Activated naive CD4-positive, alpha-beta T cell treated with anti-CD3 and anti-CD28 coated beads for 36 hours (primary cell): ENCODE measurements at places on chromosomes 12 and 14.

DNA sequence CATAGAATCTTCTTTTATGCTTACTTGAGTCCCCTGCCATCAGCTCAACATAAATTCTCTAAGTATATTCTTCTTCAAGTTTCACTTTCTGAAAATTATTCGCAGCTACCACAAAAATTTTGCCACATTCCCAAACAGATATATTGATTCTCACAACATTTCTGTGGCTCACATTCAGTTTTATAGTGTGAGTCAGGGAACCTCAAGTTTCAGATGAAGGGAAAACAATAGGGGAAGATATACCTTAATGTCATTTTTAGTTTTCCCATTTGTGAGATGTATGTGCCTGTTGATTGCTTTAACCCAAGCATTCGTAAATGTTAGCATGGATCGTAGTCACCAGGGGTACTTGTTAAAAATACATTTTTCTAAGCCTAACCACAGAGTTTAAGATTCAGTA is 465.8 kb downstream of the CCER1 start:
- DNase-seq: no peak

- no peak for DNase-seq
Measured at GRCh38 chr12:3116106-3116844, 39.1 kb downstream of the TSPAN9 start.

DNA sequence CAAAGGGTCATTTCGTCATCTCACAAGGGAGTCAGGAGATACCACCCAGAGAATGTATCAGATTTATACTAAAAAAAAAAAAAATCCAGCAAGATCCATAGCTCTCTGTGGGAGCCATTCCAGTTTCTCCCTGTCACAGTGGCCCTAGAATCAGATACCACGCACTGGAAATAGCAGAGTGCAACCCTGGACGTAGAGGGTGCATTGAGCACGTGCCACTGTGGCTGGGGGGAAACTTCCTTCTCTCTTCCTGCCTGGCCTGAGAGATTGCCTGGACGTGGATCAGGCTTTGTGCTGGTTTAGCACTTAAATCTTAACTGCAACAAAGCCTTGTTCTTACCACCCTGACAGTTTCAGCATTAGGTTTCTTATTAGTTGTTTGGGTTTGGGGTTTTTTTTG is 124.3 kb downstream of the FBXL14 start:
- no peak for DNase-seq

GRCh38 chr12:1497161-1497560 is 97.2 kb downstream of the FBXL14 start:
- DNase-seq: no peak

- DNase-seq: no peak
Measured at GRCh38 chr14:29805415-29806123, 122.1 kb downstream of the PRKD1 start.

GRCh38 chr14:105943973-105944602 is 417.7 kb downstream of the TMEM121 start:
- no peak for DNase-seq

DNA sequence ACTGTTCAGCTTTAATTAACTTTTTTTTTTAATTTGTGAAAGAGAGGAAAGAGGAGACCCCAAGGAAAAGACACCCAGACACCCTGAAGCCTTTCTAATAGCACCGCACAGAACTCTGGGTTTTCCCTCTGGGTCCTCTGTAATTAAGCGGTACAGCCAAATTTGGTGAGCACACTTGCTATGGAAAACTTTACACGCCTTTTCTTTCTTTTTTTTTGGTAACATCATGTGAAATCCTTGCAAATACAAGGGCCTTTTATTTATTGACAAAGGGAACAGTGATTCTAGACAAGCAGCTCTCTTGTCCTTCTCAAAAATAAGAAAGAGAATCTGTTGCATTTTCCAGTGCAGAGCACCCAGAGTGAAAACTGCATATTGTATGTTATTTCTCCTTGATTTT is 44.4 kb upstream of the CPM start:
- DNase-seq: no peak

DNA sequence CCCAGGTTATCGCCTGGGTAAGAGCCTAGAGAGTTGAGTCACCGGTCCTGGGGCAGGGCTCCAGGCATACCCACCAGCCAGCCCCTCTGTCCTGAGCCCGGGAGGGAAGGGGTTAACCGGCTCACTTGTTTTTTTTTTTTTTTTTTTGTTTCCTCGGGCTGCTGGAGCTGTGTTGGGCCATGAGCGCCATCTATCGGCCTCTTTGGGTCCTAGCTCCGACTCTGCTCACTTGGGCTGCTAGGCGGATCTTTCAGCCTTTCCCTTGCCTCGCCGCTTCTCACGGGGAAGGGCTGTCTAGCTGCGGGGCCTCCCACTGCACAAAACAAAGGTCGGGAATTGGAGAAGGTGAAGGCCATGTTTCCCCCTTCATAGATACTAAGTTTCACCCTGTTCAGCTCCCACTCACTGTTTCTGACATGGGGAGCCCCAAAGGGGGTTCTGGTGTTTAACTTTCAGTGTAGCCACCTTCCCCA is 2.8 kb upstream of the SMUG1 start:
- DNase-seq: peak; percentile 84

- DNase-seq: no peak
Measured at GRCh38 chr12:101690544-101691098, 6.8 kb upstream of the CHPT1 start.

DNA sequence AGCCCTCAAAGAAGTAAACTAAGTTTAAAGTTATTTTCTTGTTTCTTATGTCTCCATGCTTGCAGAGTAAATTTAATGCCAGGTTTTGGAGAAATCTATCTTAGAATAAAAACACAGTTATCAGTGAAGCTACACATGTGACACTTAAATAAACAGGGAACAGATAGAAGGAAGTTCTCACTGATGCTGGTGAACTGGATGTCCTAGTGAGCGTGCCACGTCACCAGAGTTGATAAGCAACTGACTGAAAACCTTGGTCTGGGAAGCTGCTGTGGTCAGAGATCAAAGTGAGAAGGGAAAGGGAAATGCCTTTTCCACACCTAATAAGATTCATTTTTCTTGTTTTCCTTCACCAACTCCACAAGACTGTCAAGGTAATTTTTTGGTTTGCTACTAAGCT is 74.8 kb upstream of the PCED1B start:
- no peak for DNase-seq

GRCh38 chr14:89466944-89467343 is 49.9 kb upstream of the FOXN3 start:
- no peak for DNase-seq
